ENCODE measurements at places on chromosomes 16 and 17. TPM values are rescaled to one million over a fixed set of nuclear protein-coding genes. Genes with fewer than 3 reads are reported as not detected.
A peak's percentile ranks its signal among the peaks of the same experiment; 100 is the strongest.

Gene SLC2A4
- not detected for total RNA-seq

GRCh38 chr16:56744996-56745640 lies 15.2 kb downstream of the NUP93 start:
- DNase-seq: no peak

Gene GCGR
- total RNA-seq: not detected

Gene MRM1
- 1.4 TPM for total RNA-seq

DNA sequence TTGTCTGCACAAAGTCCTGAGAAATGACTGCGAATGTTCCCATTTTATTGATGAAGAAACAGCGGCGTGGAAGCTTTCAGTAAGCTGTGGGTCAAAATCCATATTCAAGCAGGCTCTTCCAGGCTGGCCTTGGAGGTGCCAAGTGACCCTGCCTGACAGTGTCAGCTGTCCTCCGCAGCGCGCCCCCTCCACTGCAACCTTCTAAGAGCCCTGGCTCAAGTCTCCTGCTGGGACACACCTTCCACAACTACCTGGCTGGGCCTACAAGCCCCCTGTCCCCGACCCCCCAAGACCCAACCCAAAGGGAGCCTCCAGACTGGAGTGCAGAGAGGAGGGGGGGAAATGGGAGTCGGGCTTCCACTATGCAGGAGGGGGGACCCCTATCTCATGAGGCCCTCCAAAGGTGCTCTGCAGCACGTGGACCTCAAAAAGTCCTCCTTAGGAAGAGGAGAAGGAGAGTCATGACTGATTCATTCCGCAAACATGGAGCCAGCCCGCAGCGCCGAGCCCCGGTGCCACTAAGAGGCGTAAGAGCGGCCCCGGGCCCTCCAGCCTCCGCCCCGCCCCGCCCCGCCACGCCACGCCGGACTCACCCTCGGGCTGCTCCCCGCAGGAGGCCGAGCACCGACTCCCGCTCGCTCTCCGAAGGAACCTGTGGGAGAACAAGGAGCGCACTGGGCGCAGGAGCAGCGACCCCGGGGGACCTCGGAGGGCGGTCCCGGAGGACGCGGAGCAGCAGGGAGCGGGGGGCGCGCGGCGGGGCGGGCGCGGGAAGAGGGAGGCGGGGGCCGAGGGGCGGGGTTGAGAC lies 574 bp downstream of the MPP3 start:
- no peak for DNase-seq

DNA sequence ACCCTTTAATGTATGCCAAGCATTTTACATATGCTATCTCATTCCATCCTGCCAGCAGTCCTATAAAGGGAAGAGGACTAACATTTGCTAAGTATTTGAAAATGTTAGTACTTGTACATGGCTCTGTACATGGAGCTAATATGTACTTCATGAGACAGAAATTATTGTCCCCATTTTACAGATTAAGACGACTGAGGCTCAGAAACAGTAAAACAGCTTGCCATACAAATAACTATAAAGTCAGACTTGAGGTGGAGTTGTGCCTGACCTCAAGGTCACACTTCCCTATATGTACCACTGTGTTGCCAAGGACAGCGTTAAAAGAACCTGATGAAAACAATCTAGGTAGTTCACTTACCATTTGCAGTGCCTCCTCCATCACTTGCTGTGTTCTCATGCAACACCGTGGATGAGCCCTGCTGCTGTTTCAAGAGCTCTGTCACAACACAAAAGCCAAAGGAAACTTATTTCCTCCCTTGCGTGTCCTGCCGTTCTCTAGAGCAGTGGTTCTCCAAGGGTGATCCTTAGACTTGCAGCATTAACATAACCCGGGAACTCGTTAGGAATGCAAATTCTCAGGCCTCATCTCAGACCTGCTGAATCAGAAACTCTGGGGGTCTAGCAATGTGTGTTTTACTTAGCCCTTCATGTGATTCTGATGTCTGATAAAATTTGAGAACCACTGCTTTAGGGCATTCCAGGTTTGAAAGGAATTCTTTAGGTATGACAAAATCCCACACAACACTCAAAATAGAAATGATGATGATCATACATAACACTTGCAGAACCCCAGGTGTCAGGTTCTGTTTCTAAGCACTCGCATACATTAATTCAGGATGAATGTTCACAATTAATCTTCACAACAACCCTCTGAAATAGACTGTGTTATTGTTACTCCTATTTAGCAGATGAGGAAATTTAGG lies 51.2 kb upstream of the MTMR4 start:
- DNase-seq: no peak

Gene TOM1L1
- not detected for total RNA-seq

GRCh38 chr17:82861393-82861775 lies 21.6 kb upstream of the ZNF750 start:
- DNase-seq: no peak

- DNase-seq: peak; percentile 70
Measured at GRCh38 chr17:81487487-81488275, 24.9 kb downstream of the ACTG1 start.

Gene ADAMTS18
- total RNA-seq: not detected

Gene ICAM2
- 38.0 TPM for total RNA-seq

GRCh38 chr16:4494746-4495490 lies 18.7 kb downstream of the HMOX2 start:
- no peak for DNase-seq

DNA sequence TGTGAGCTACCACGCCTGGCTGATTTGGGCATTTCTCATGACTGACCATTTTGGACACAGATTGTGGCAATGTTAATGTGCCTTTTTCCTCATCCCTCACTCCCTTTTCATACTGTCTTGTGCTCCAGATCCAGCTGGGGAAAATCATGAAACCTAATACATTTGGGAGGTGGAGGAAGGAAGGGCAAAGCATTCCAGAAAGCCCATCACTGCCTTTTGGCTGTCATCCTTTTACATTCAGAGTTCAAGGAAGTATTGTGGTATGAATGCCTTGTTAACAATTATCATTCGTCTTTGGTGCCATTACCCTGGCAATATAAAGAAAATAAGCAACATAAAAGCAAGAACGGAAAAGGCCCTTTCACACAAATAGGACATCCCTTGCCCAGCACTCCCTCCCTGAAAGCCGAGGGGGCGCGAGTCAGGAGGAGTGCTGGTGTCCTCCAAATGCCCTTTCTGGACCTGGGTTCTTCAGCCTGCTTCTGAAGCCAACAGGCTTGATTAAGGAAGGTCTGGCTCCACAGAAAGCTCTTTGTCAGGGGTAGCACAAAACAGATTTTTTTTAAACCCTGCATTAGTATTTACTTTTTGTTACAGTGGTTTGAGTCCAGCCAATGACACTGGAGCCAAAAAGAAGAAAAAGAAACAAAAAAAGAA lies 20.1 kb downstream of the NMT1 start:
- no peak for DNase-seq

DNA sequence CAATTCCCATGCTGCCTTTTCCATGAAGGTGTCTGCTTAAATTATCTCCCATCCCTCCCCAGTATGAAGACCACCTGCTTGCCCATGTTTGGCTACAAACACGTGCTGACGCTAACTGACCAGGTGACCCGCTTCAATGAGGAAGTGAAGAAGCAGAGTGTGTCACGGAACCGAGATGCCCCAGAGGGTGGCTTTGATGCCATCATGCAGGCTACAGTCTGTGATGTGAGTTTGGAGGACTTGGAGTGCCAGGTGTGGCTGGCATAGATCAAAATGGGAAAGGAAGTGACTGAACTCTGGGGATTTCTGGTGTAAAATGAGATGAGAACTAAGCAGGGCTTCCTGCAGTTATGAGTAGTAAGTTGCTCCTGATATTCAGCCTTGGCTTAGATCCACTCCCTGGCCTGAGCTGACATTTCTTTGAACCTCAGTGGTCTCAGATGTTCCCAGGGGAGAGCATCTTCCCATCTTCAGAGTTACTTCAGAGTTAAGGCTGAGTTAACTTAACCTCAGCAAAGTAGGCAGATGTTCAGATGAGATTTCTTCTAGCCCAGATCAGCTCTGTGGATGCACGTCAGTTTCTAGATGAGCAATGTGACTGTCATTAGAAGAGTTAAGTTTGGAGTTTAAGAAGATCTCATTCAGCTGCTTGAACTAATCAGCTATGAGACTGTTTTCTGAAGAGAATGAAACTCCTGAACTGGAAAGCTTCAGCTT lies 32.7 kb downstream of the ITGB3 start:
- no peak for DNase-seq

Gene ESRP2
- total RNA-seq: not detected

Gene KLHL36
- total RNA-seq: 56.5 TPM

Gene CES1
- total RNA-seq: not detected

Gene DRC7
- total RNA-seq: not detected

GRCh38 chr16:26569793-26570192 lies 496.9 kb upstream of the C16orf82 start:
- DNase-seq: peak; percentile 19

GRCh38 chr16:72959301-72959996 lies 88.5 kb downstream of the ZFHX3 start:
- DNase-seq: no peak

Gene ACSM2B
- total RNA-seq: not detected

- no peak for DNase-seq
Measured at GRCh38 chr17:76241204-76241538, 878 bp upstream of the RNF157 start.

Gene NAGLU
- total RNA-seq: 7.4 TPM

- no peak for DNase-seq
Measured at GRCh38 chr16:61842666-61843065, 193.6 kb downstream of the CDH8 start.

Gene KRT12
- not detected for total RNA-seq

DNA sequence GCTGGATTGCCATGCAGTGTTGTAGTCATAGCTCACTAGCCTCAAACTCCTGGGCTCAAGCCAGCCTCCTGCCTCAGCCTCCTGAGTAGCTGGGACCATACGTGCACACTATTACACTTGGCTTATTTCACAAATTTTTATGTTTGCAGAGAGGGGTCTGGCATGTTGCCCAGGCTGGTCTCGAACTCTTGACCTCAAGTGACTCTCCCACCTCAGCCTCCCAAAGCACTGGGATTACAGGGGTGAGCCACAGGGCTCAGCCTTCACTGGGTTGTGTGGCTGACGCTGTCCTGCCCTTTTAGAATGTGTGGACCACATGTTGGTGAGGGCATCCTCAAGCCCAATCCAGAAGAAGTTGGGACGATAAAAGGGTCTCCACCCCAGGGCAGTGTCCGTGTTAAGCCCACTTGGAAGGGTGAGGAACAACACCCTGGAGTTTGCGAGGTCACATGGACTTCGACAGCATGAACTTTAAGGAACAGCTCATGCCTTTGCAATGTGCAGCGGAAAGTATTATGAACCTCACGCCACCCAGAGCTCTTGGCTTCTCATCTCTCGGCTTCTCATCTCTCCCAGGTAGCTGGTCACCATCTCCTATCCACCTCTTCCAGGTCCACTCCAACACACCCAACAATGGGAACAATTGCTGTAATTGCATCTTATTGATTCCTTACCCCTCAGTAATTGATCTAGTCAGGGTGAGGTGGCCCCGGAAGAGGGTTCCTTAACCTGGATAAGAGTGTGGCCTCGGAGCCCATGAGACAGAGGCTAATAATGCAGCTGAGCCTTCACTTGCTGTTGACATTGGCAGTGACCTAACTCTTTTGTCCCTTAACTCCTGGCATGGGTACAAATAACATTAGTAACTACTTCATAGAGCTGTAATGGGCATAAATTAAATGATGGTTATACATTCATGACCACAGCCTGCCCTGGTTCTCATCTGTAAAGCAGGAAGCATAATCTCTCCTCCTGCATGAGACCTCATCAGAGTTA lies 6.7 kb downstream of the FOXL1 start:
- no peak for DNase-seq

Gene DOC2A
- not detected for total RNA-seq

Gene RAMP2
- not detected for total RNA-seq

DNA sequence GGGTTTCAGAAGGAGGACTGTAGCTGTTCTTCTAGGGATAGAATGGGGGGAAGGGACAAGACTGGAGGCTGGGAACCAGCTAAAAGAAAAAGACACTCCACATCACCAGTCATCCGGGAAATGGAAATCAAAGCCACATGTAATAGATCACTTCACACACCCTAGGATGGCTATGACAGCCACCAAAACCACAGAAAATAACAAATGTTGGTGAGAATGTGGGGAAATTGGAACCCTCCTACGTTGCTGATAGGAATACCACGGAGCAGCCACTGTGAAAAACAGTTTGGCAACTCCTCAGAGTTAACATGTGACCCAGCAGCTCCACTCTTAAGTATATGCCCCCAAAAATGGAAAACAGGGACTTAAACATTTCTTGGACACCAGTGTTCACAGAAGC lies 2.3 kb downstream of the TLE7 start:
- DNase-seq: no peak

All from CD8-positive, alpha-beta T cell (primary cell).